ENCODE measurements at places on chromosomes 11 and 22. TPM values are rescaled to one million over a fixed set of nuclear protein-coding genes. Genes with fewer than 3 reads are reported as not detected.

The LUZP2 gene
- 1.9 TPM for polyA plus RNA-seq

DNA sequence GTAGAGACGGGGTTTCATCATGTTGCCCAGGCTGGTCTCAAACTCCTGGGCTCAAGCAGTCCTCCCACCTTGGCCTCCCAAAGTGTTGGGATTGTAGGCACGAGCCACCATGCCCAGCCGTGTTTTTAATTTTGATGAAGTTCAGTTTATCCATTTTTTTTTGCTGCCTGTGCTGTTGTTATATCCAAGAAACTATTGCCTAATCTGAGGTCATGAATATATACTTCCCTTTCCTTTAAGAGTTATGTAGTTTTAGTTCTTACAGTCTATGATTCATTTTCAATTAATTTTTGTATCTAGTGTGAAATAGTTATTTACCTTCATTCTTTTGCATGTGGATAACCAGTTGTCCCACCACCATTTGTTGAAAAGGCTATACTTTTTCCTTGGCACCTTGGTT lies 50.3 kb upstream of the SORL1-AS1 start:
- DNase-seq = no peak

DNA sequence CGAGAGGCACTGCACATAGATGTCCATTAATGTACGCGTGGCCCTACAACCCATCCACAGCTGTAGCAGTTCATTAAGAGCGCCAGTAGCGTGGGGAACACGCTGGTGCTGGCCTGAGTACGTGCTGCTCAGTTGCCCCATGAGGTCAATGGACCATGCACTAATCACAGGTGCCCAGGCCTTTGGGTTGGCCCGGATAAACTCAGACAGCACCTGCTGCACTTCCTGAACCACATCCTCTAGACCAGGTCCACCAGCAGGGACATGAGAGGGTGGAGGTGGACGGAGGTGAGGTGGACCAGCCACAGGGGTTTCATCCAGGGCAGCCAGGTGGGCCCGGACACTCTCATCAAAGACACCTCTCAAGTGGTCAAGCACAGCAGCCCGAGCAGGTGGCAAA lies 3.1 kb upstream of the GANAB start:
- no peak for DNase-seq

The SLC16A8 gene
- polyA plus RNA-seq = 2.7 TPM

The PHLDA2 gene
- polyA plus RNA-seq = 0.42 TPM

The TMPRSS4 gene
- polyA plus RNA-seq = 20.1 TPM

The OR52B6 gene
- not detected for polyA plus RNA-seq

The SLC5A12 gene
- 65.6 TPM for polyA plus RNA-seq

The APOA1 gene
- 94.7 TPM for polyA plus RNA-seq

The IGLL5 gene
- polyA plus RNA-seq = 0.67 TPM

DNA sequence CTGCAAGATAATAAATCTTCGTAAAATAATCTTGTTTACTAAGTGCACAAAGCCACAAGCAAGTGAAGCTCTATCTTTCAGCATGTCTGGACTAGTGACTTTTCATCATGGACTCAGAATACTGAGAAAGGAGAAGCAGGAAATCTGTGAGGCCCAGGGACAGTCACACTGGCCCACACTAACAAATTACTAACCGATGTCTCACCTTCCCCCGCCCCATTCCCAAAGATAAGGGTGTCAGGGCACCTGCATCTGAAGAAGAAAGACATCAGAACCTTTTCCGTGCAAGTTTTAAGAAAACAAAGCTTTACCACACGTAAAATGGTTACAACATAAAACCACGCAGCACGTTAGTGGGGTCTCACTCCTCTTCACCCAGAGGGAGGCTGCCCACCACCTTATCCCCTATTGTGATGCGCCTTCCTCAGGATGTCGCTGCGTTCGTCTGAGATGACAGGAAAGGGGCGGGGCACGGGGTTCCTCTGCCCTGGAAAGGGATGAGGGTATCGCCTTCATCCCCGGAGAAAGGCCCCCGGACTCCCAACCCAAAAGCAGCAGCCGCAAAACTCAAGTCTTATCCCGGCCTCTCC lies 616 bp downstream of the BTBD10 start:
- no peak for DNase-seq

DNA sequence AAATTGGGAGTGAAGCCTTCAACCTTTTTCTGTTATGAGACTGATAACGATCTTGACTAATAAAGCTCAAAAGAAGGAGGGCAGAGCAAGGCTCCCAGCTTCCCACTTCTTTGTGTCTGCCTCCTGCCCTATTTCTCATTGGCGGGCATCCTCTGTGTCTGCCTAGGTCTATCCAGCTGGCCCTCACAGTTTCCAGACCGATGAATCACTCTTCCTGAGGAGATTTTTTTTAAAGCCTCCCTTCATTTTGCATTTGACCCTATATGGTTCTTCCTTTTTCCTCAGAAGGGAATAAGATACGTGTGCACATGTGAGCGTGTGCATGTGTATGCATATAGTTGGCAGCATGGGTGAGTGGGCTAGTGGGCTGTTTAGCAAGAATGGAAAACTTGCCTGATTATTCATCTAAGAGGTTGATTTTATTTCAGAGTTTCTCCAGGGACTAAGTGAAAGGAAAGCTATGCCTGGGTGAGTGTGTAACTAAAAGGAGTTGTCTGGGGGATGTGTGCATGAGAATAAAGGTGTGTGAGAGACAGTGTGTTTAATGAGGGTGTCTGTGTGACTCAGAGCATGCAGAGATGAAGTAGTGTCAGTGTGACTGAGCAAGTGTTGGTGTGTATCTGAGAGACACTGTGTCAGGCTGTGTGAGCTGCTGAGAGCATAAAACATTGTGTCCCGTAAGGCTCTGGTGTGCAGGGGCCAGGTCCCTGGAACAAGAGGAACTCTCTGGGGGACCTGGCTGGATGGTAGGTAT lies 12.2 kb downstream of the PHLDB1 start:
- DNase-seq = no peak

DNA sequence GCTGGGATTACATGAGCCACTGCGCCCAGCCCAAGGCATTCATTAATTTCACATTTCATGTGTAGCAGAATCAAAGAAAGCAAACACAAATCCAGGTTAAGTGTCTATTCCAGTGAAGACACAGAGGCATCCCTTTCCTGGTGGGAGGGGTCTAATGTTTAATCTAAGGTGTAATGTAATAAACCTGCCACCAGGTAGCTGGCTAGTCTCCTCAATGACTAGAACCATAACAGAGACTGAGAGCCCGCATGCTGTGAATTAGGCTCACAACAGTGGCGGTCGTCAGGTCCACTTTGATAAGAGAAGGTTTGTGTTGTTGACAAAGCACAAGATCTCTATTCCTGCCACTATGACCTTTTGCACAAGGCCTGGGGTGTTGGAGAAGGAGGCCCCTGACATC lies 64.2 kb upstream of the ADA2 start:
- no peak for DNase-seq

DNA sequence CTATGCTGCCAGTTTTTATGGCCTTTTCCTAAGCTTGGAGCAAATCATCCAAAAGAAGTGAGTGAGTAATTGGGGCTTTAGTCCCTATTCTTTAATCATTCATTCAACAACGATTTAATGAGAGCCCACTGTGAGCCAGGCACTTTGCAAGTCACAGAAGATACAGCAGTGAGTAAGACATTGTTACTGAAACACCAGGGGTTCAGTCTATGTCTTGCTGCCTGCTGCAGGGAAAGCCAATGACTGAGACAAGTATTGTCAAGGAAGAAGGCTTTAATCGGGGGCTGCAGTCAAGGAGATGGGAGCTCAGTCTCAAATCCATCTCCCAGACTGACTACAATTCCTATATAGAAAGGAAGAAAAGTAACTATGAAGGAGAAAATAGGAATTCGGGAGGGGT lies 228.3 kb downstream of the FAM181B start:
- DNase-seq = no peak

- no peak for DNase-seq
Measured at GRCh38 chr11:115626414-115626813, 122.2 kb upstream of the CADM1 start.

- DNase-seq = no peak
Measured at GRCh38 chr11:19391652-19392051, 150.9 kb upstream of the E2F8 start.

DNA sequence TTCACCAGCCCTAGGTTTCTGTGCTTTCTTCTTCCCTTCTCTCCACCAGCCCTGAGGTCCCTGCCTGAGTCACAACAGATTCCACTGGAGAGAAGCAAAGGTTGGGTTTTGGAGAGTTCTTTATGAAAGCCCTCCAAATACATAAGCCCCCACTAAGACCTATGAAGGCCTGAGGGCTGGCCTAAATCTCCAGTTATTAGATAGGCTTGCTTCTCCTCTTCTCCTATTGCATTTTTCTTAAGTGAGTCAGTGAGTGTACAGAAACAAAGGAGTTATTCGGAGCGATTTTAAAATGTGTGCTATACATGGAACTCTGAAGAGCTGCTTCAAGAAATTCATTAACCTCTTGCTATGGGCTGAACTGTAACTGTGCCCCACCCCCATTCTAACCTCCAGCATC lies 1057.3 kb downstream of the OPCML start:
- DNase-seq = no peak

DNA sequence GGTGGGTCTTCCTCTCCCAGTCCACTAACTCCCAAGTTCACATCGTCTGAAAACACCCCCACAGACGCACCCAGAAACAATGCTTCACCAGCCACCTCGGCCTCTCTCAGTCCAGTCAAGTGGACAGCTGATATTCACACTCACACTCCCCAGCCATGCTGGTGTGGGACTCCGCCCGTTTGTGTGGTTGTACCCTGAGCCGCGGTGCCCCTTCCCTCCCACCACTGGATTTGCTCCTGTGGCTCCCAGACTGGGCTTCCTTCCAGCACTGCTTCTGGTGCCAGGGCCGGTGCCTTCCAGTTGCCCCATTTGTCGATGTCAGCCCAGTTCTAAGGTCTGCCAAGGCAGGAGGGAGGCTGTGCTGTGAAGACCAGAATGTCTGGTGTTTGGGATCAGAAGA lies 37.9 kb upstream of the PLET1 start:
- no peak for DNase-seq

DNA sequence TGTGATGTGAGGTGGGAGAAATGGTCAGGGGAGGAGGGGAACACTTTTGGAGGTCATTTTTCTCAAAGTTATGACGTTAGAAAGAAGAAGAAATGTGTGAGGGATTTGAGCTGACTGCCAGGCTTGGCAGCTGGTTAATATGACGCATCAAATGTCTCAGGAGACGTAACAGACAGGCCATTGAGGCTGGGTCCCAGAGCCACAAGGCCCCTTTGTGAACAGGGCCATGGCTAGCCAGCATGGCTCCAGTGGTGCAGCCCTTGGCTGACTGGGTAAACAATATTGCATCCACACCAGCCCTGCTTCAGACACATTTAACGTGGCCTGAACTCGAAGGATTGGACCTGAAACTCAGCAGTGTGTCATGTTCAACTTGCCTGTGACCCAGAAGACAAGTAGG lies 34.3 kb downstream of the AMOTL1 start:
- DNase-seq = no peak

DNA sequence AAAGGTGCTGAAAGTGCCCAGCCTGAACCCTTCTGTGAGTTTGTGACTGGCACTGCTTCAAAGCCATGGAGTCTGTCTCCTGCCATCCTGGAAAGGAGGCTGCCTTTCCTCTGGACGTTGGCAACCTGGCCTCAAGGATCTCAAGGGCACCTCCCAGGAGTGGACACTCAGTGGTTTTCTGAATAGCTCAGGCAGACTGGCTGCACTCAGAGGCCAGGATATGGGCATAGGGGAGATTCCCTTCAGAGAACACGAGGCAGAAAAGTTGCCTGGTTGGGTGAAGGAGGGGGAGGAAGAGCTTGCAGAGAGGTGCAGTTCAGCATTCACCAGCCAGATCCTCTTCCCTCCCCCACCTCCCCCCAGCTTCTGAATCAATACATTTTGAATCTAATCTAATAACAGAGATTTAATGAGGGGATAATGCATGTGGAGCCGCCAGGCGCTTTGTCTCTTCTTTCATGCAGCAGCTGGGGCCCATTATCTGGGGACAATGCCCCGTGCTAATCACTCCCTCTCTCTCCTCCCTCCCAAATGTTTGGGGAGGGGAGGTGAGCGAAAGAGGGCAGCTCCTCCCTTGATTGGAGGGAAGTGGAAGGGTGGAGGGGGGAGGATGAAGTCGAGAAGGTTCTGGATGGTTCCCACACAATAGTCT lies 17.7 kb downstream of the HTR3A start:
- DNase-seq = no peak

- DNase-seq = no peak
Measured at GRCh38 chr11:121740902-121741301, 288.1 kb upstream of the SORL1-AS1 start.

The USP28 gene
- polyA plus RNA-seq = 50.8 TPM

DNA sequence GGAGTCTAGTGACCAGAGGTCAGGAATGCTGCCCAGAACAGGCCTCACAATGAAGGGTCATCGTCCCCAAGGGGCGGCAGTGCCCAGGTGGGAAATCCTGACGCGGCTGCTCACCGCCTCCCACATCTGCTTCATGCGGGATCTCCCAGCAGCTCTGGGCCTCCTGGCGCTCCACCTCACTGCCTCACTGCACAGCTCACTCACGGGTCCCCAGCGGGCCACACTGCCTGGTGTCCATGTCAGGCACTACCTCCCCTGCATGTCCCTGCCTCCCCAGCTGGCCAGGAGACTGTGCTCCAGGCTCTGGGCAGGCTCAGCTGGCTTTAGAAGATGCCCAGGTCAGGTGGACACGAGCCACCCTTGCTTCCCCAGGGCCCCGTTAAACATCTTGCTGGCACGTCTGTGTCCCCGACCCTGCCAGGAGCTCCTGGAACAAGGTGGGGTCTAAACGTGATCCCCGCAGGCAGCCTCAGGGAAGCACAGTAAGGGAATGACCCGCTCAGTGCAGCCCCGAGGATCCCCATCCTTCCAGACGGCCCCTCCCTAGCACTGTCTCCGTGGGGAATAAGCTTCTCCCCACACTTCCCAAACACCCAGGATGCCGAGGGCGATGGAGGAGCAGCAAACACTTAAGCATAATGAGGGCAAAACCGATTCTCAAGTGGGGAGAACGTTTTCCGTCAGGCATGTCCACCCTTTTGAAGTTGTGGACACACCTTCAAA lies 93.2 kb downstream of the TRMU start:
- no peak for DNase-seq

DNA sequence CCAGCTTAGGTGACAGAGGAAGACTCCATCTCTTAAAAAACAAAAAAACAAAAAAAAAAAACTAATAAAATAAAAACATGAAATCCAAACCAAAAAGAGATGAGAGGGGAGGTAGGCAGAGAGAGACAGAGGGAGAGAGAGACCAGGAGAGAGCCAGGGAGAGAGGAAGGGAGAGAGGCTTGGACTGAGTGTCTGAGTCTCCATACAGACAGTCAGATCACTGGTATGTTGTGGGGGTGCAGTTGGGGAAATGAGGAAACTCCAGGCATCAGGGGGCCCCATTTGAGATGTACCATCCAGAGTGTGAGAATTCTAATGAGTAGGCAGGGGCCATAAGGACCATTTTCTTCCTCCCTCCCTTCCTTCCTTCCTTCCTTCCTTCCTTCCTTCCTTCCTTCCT lies 53.1 kb upstream of the SEPTIN5 start:
- DNase-seq = no peak

The RAB6A gene
- 127 TPM for polyA plus RNA-seq

DNA sequence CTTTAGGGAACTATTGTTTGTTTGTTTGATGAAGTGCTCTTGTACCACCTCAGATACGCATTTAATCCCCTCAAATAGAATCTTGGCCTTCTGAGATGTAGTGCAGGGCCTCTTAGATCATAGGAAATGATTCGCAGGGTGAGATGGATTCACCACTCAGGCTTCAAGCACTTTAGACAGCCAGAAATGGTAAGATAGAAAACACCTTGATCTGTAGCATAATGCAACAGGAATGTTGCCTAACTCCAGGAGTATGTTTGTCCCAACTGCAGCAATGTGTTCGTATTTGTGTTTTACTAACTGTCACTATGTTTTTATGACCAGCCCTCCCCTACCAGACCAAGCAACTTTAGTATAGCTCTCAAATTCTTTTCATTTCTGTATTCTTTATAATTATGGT lies 761.2 kb downstream of the NELL1 start:
- no peak for DNase-seq

- DNase-seq = no peak
Measured at GRCh38 chr11:27604416-27604815, 95.8 kb downstream of the BDNF start.
